ENCODE measurements at places on chromosomes 12 and 14.

DNA sequence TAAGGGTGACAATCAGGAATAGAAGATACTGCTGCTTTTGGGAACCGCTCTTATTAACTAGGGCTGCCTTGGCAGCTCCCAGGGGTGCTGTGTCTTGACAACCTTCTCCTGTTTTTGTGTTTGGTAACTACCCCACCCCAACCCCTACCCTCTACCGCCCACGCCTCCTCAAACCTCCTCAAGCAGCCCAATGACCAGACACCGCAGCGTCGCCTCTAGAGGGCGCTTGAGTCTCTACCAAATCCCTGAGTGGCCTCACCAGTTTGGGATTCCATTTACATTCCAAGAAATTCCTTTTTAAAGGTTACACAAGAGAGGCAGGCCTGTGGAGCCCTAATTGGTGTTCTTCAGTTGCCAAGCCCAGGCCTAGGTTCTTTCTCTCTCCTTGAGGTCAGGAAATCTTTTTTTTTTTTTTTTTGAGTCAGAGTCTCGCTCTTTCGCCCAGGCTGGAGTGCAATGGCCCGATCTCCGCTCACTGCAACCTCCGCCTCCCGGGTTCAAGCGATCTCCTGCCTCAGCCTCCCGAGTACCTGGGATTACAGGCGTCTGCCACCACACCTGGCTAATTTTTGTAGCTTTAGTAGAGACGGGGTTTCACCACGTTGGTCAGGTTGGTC lies 72.4 kb upstream of the USP44 start:
- DNase-seq, result peak; percentile 70

- peak; percentile 63 for DNase-seq
Observed at GRCh38 chr12:62537551-62537950, 70.9 kb downstream of the MON2 start.

- no peak for DNase-seq
Observed at GRCh38 chr12:2335109-2335508, 282.3 kb downstream of the CACNA1C start.

DNA sequence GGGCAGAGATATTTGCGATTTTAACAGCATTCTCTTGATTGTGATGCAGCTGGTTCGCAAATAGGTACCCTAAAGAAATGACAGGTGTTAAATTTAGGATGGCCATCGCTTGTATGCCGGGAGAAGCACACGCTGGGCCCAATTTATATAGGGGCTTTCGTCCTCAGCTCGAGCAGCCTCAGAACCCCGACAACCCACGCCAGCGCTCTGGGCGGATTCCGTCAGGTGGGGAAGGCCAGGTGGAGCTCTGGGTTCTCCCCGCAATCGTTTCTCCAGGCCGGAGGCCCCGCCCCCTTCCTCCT lies 271 bp upstream of the PSEN1 start:
- no peak for DNase-seq

DNA sequence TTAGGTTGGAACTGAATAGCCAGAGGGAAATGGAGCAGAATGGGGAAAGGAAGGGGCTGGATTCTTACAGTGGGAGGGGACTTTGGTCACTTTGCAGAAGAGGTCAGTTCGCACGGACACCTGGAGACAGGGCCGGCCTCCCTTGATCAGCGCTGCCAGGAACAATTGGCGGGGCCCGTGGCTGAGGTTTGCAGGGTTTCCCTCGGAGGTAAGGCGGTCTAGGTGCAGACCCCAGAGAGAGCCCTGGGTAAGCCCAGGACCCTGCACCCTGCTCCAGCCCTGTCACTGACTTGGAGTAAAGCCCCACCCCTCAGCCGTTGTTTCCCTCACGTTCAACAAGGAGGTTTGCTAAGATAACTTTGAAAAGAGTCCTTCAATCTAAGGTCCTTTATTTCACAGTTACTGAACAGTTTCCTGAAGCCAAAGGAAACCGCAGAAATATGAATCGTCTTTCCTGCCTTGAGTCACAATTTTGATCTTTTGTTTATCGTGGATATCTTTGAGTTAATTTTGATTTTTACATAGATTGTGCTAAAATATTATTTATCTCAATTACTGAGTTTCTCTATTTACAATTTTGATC lies 231.4 kb upstream of the RTL1 start:
- no peak for DNase-seq

Data from left lobe of liver (tissue), 2 donors.